AG08395 (cell line): ENCODE measurements at places on chromosomes 2 and 18.
A peak's percentile ranks its signal among the peaks of the same experiment; 100 is the strongest.

- DNase-seq, result peak; percentile 55
Observed at GRCh38 chr18:11963991-11964484, 17.3 kb upstream of the IMPA2 start.

DNA sequence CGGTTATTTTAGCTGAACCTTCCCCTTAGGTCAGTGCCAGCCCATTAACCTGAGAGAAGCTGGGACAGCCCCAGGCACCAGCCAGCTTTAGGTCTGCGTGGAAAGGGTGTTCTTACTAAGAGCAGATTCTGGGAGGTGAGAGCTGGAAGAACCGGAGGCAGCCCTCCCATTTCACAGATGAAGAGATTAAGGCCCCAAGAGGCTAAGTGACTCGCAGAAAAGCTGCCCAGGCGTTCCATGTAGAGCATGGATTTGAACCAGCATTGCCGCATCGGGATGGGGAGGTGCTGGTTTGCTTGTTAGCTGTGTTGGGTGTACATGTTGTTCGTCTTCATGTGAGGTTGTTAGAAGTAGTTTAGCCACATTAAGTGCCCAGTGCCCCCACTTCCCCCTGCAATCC, 203.2 kb downstream of the AGAP1 start:
- DNase-seq, result no peak

- DNase-seq, result peak; percentile 5
Observed at GRCh38 chr18:79121746-79122474, 52.7 kb downstream of the ATP9B start.

DNA sequence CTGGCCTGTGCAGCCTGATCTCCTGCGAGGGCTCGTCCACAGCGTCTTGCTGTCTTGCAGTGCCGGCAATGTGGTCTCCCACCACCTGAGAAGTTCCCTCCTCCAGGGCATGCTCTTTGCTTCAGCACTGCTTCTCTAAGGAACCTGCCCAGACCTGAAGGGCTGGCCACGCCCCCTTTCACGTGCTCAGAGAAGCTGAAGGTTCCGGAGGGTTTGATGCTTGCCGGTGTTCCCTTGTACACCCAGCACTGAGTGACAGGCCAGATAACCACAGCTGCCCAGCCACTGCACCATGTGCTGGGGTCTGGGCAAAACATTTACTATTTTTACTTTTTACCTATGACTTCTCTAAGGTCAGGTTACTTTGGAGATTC, 1.7 kb upstream of the POLR2D start:
- no peak for DNase-seq

DNA sequence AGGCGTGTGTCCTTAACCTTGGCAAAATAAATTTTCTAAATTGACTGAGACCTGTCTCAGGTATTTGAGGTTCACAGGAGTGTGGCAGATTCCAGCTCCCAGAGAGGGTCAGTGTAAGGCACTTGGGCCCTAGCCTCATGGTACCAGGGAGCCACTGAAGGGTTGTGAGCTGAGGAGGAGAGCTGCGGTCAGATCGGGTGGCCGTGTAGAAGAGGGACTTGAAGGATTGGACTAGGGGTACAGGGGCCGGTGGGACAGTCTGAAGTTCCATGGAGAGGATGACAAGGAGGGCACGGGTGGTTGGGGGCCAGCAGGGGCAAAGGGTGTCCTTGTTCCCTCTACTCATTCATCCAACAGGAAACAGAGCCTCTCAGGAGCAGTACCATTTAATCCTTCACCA, 327.0 kb upstream of the HS6ST1 start:
- DNase-seq, result no peak

DNA sequence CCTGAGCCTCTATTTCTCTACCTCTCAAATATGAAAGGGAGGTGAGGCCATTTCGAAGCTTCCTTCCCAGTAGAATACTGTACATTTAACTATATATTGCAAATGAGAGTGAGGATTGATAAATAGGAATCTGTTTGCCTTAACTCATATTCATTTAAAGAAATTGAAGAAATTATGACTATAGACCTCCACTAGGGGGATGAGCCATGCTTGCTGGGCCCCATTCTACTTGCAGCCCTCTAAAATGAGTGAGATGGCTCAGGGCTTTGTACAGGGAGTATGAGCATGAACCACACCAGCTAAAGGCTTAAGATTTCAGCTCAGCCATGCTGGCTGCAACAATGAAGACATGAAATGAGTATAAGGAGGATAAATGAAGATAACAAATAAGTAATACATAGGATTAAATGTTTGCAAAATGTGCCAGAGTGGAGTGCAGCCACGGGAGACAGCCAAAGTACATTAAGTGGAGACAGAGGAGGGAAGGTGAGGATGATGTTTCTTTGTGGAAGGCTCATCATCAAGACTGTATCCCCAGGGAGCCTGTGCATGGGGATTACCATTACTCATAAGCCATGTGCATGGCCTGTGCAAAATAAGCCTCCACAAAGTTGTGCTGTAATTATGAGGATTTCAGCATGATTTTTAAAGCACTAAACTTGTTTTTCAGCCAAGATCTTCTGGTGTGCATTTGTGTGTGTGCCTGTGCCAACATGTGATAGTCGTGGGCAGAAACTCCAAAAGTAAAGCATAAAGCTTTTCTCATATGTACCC, 300.8 kb downstream of the CNTNAP5 start:
- DNase-seq, result no peak

- no peak for DNase-seq
Observed at GRCh38 chr2:205484764-205485163, 197.5 kb upstream of the NRP2 start.

GRCh38 chr2:71129902-71130151, 202 bp downstream of the MCEE start:
- peak; percentile 60 for DNase-seq

GRCh38 chr18:69948919-69949537, 1.4 kb upstream of the CD226 start:
- DNase-seq, result no peak
